ENCODE measurements at places on chromosomes 12 and 14.

DNA sequence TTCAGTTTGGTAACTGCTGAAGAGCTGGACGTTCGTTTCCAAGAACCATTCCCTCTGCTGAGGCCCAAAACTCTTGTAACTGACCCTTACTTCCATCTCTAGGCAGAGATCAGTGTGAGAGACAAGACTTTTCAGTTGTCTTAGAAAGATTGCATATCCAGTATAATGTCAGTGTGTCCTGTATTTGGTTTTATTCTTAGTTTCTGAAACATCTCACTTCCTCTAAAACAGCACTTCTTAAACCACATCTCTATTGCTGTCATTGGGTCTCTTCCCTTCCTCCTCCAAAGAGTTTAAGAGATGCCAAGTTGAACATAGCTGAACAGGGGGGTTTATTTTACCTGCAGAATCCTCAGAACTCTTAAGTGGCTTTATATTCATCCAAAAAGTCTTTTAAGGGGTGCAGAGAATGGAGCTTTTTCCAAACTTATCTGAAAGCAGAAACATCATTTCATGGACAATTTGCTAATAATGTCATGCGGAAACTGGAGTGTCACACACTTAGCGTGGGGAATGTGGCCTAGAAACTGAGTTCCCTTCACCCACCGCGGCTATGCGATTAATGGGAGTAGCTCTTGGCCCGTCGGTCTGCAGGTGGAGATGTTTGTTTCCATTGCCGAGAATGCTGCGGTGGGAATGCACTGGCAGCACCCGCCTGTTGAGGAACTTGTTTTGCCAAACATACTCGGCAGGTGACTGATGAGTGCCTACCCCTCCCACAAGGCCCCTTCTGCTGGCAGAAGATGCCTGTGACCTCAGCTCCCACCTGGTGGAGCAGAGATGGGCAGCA lies 148.2 kb downstream of the ADGRD1 start:
- DNase-seq, result peak; percentile 92

GRCh38 chr12:76539727-76540126 lies 19.8 kb downstream of the OSBPL8 start:
- no peak for DNase-seq

DNA sequence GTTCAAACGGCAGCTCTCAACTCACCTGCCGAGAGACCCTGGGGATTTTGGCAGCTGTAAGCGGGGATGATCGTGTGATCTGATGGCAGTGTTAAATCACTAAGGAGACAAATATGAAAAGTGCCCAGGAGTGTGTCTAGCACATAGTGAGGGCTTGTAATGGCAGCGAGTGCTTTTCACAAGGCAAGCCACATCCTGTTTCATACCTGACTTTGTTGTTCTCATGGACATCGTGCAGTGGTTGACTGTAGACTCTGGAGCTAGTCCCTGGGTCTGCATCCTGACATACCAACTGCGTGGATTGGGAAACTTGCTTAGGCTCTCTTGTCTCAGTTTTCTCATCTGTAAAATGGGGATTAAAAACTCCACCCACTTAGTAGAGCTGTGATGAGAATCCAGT lies 148.5 kb downstream of the VRK1 start:
- no peak for DNase-seq

DNA sequence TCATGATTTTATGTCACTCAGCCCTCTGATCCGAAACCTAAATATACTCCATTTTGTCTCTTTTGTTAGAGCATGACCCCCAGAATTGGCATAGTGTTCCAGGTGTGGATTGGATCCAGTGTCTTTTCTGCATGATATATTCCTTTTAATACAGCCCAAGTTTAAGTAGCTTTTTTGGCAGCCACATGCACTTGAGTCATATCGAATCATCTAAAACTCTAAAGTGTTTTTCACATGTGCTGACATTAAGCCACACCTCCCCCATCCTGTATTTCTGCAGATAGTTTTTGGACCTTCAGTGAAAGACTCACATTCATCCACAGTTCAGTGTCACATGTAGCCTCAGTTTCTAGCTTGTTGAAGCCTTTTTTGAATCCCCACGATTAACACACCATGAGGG lies 30.6 kb downstream of the BORCS5 start:
- no peak for DNase-seq

Measured in MV-4-11 (cell line).